NCI-H2227 treated with DMSO at 0.1 percent for 48 hours (cell line): ENCODE measurements at places on chromosomes 16 and 17.
A peak's percentile ranks its signal among the peaks of the same experiment; 100 is the strongest.

DNA sequence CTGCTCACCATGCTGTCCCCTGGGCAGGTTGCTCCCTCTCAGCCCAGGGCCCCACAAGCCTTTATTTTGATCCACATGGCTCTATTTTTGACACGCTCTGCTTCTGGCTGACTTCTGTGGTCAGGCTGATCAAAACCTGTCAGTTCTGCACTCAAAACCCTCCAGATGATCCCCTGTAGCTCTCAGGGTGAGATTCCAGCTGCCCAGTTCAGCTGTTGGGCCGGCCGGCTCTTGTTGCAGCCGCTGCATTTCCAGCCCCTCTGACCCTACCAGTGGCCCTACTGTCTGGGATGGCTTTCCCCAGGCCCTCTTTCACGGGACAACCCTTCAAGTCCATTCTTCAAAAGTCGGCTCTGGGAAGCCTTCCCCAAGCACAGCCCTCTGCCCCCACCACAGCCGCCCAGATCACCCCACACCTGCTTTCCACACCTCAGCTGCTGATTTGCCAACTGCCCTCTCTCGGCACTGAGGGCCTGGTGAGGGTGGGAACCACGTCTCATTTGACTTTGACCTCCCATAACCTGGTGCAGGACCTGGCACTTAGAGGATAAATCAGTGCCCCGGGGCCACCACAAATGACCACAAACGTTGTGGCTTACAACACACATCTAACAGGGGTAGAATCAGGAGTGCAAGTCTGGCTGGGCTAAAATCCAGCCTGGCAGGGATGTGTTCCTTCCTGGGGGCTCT lies 16.3 kb upstream of the CACNG4 start:
- DNase-seq: no peak

GRCh38 chr17:59963738-59964481 lies 630 bp downstream of the RNFT1 start:
- DNase-seq: peak; percentile 70

DNA sequence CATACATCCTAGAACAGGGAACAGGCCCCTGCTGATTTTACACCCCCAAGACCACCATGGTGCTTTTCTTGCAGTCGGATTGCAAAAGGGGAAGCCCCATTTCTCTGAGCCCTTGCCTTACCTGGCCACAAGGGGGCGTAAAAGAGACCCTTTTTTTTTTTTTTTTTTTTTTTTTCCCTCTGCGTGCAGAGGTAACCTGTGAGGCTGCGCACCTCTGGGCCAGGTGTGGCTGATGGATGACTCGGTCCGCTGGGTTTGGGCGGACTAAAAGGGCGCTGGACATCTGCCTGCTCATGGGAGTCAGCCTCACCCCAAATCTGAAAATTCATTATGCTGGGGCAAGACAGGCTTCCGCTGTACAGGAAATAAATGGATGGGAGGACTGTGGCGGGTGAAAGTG lies 281.0 kb downstream of the CBLN1 start:
- no peak for DNase-seq

DNA sequence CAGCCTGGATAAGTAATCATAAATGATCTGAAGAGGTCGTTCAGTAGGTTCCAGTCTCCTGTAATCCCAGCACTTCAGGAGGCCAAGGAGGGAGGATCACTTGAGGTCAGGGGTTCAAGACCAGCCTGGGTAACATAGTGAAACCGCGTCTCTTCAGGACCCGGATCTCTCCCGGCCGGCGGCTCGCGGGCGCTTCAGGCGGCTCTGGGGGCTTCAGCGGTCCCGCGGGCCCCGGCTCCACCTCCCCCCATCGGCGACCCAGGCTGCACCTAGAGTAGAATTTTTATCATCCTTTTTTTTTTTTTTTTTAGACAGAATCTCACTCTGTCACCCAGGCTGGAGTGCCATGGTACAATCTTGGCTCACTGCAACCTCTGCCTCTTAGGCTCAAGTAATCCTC lies 95.9 kb downstream of the ABCC12 start:
- DNase-seq: no peak

DNA sequence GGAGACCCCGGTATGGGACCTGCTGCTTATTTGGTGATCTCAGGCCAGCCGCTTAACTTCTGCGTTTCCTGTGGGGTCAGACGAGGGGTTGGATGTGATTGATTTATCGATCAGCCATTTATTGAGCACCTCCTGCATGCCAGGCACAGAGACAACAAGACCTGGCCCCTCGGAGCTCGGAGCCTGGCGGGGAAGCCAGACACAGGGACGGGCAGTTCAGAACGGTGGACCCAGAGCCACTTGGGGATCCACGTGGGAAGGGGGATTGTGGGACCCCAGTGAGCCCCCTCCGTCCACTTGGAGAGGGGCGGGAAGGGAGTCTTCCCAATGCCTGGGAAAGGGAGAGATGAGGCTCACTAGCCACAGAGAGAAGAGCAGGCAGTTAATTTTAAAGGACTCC lies 84.7 kb upstream of the CIBAR2 start:
- no peak for DNase-seq

GRCh38 chr16:16124438-16124837 lies 98.9 kb downstream of the ABCC6 start:
- DNase-seq: no peak

DNA sequence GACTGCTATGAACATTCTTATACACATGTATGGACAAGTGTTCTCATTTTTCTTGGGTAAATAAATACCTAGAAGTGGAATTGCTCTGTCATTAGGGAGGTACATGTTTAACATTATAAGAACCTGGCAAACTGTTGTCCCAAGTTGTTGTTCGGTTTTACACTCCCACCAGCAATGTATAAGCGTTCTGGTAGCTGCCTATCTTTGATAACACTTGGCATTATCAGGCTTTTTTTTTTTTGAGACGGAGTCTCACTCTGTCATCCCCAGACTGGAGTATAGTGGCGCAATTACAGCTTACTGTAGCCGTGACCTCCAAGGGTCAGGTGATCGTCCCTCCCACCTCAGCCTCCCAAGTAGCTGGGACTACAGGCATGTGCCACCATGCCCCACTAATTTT lies 16.3 kb downstream of the ATAD5 start:
- no peak for DNase-seq

DNA sequence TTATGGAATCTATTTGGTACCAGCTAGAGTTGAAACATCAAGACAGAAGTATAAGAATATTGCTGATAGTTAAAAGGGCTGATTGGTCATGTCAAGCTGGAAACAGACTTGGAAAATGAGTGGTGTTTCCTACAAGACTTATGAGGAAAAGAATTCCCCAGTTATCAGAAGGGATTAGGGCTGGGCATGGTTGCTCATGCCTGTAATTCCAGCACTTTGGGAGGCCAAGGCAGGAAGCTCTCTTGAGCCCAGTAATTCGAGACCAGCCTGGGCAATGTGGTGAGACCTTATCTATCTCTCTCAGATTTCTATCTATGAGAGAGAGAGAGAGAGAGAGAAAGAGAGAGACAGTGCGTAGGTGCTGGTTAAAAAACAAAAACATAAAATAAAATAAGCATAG lies 139.5 kb upstream of the PMFBP1 start:
- DNase-seq: no peak

GRCh38 chr17:61833536-61834193 lies 29.7 kb downstream of the BRIP1 start:
- DNase-seq: no peak

GRCh38 chr17:72978593-72979218 lies 113.8 kb downstream of the SLC39A11 start:
- no peak for DNase-seq
